DMS79 (cell line): ENCODE measurements at places on chromosomes 1 and 21.

GRCh38 chr1:150613061-150613920 lies 16.1 kb downstream of the ENSA start:
- no peak for DNase-seq

DNA sequence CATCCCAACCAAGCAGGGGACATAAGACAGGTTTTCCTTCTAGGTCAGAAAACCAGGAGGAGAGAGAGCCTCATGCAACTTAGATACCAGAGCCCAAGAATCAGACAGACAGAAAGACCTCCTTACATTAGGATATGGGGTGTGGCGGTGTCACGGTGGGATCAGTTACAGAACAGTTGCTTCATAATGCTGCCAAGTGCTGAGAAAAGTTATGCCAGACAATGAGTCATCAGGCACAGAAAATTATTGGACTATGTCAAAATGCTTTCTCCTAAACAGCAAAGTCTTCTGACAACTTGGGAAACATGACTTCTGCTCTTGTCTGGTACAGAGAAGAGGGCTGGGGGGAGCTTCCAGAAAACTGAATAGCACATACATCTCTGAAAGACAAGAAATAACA lies 1120.2 kb upstream of the TMPRSS15 start:
- DNase-seq = no peak

DNA sequence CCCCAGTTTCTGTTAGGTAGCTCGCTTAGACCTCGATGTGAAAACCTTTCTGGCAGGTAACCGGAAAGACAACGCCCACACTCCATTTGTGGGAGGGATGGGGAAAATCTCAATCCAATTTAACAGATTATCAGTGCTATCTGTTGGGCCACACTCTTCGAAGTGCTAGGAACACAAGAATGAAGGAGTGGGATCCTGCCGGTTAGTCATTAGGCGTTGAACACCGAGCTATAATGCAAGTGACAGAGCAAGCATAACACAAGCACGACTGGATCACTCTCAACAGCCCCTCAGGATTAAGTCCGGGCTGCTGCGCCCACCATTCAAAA lies 531 bp downstream of the SNIP1 start:
- DNase-seq = no peak

- DNase-seq = no peak
These were observed 86.7 kb upstream of the MARK1 start for GRCh38 chr1:220441211-220441610.
